ENCODE measurements at places on chromosomes 12 and 14.

DNA sequence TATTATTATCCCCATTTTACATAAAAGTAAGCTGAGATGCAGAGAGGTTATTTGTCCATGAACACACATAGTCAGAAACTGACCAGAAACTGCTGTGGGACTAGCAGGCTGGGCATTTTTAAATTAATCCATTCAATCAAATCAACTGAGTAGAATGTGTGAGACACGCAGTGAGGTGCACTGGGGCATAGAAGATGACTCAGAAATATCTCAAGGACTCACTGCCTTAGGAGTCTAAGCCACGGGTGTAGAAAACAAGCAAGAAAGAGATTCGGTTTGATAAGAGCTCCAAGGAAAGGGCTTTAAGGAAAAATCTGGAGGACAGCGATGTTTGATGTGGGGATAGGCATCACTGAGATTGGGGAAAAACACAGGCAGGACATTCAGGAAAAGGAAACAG, 127.8 kb downstream of the ANO2 start:
- no peak for DNase-seq

DNA sequence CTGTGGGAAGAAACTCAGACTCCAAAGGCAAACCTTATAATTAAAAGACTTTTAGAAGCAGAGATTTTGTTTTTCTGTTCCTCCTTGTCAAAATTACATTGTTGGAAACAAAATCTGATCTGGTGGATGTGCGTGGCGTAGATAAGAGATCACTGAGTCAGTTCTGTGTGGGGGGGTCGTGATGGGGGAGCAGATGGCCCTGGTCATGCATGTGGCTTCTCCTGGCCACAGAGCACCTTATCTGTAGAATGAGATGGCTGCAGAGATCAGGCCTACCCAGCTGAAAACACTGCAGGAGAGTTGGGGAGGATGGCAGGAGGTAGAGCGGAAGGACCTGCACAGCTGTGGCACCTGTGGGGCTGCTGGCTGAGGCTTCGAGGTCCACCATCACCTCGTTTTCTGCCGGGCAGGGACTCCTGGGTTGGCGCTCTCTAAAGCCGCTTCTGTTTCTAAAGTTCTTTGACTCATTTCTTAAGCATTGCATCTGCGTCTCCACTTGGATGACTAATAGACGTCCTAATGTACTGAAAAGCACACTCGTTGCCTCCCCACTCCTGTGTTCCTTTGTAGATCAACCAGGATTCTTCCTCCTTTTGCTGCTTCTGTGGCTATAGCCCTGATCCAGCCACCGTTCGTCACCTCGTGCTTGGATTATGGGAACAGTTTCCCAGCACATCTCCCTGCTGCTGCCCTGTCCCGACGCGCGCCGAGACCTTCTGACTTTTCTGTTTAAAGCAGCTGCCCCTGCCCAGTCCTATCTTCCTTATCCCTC, 93.4 kb downstream of the TSPAN9 start:
- no peak for DNase-seq

GRCh38 chr12:104749545-104749944, 208.5 kb downstream of the SLC41A2 start:
- DNase-seq, result no peak

GRCh38 chr12:22271023-22271422, 63.5 kb downstream of the ST8SIA1 start:
- DNase-seq, result no peak

- no peak for DNase-seq
These were observed 11.6 kb upstream of the FAM177A1 start for GRCh38 chr14:35034440-35034833.

Data from stimulated activated CD8-positive, alpha-beta memory T cell treated with anti-CD3 and anti-CD28 coated beads, Interleukin-7, amount 100 ng/mL, for 24 hours (primary cell).